ENCODE measurements at places on chromosomes 16 and 17.

- DNase-seq: no peak
Observed at GRCh38 chr17:55723488-55723848, 804 bp upstream of the TMEM100 start.

DNA sequence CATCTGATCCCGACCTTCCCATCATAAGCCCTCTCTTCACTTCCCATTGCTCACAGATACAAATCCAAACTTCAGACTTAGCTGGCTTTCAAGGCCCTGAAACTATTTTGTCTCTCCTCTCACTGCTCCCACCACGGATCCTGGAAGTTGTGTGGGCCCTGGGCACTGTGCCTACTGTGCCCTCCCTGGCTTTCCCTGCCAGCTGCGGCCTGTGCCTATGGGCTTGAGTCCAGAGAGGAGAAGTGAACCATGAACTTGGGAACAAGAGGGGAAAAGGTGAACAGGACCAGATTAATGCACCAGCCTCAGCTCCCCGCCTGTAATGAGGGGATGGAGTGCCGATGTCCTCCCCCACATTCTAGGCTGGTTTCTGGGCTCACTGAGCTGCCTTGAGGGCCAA lies 18.9 kb upstream of the KCNJ12 start:
- DNase-seq: no peak

GRCh38 chr17:1379930-1380313 lies 20.1 kb downstream of the YWHAE start:
- no peak for DNase-seq

- DNase-seq: no peak
Observed at GRCh38 chr17:7951143-7951792, 19.3 kb downstream of the CNTROB start.

DNA sequence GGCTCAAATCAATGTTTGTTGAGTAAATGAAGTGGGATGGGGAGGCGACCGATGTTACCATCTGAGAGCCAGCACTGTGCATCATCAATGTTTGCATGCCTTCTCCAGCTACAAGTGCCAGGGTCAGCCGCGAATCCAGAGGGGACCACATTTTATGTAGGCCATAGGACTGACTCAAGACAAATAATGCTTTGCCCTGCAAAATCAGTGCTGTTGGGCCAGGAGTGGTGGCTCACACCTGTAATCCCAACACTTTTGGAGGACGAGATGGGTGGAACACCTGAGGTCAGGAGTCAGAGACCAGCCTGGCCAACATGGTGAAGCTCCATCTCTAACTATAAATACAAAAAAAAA lies 53.1 kb upstream of the WSB1 start:
- no peak for DNase-seq

- no peak for DNase-seq
Observed at GRCh38 chr17:73203135-73203787, 10.4 kb downstream of the COG1 start.

DNA sequence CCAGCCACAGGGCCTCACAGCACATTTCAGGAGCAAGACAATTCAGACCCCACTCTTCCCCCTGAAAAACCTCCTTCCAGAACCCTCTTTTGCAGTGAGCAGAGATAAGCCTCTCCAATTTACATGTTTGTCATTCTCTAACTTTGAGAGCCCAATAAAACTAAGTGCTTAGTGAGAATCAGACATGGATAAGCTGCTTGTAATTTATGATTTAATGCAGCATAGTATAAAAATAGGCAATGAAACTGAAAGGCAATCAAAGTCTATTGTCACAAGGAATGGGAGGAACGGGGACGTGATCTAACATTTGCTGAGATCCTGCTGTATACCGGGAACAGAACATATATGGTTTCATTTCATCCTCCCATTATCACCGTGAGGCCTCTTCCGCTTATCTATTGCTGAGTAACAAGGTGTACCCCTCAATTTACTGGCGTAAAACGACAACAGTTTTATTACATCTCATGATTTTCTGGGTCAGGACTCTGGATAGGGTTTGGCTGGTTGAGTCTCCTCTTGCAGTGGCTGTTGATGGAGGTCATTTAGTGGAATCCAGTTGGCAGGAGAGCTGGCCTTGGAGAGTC lies 597.4 kb downstream of the MAF start:
- DNase-seq: no peak

DNA sequence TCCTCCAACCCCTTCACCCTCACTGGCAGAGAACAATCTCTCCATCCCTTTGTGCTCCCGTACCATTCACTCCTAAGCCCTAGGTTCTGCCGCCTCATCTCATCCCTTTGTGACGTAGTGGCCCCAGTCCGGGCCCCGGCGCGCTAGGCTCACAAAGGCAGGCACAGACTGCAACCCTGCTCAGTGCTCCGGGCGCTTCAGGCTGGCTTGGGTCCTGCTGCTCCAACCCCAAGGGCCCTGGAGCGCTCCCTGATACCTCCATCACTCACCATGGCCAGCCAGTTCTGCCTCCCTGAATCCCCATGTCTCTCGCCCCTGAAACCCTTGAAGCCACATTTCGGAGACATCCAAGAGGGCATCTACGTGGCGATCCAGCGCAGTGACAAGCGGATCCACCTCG lies at the start of gene KIF2B:
TSS of gene KIF2B (plus strand) at position 164 of the 400 bp plus-strand sequence. CDS start at position 271, 107 bp downstream.
- DNase-seq: no peak

- no peak for DNase-seq
Observed at GRCh38 chr16:2429771-2430663, 770 bp downstream of the CCNF start.

DNA sequence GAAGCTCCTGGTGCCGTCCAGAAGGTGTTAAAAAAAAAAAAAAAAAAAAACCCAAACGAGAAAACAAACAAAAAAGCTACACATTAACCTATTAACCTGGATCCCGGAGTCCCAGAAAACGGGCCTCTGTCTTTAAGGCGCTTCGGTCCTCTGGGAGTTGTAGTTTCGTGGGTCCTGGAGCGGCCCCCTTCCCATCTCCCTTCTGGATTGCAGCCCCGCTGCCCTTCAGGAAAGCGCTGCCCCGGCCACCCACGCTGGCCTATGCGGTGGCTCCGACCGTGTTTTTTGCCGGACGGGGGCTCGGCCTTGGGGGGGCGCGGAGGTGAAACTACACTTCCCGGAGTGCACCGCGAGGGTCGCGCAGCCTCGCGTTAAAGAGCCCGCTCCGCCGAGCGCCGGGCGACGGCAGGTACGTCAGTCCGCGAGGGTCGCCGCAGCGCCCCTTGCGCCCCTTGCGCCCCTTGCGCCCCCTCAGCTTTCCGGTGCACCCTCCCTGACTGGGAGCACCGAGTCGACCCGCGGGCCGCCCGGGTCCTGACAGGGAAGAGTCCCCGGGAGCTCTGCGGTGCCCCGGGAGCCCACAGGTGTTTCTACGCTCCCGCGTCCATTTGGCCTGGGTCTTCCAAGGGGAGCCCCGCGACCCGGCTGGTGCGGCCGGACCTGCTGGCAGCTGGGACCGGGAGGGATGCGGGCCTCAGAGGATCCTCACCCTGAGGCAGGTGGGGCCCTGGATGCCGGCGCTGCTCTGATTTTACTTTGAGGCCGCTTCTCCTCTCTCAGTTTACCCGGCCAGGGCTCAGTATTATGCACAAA lies at the start of gene FCSK:
TSS of gene FCSK (plus strand) at position 374 of the 813 bp plus-strand sequence. CDS start 8,596 bp downstream, outside the sequence.
- DNase-seq: no peak

GRCh38 chr17:78268951-78269905 lies 37.8 kb downstream of the TMEM235 start:
- peak; percentile 82 for DNase-seq

GRCh38 chr17:1322480-1322879 lies 43.0 kb downstream of the TRARG1 start:
- no peak for DNase-seq

- no peak for DNase-seq
Observed at GRCh38 chr17:28327031-28327607, 8.1 kb downstream of the TMEM97 start.

DNA sequence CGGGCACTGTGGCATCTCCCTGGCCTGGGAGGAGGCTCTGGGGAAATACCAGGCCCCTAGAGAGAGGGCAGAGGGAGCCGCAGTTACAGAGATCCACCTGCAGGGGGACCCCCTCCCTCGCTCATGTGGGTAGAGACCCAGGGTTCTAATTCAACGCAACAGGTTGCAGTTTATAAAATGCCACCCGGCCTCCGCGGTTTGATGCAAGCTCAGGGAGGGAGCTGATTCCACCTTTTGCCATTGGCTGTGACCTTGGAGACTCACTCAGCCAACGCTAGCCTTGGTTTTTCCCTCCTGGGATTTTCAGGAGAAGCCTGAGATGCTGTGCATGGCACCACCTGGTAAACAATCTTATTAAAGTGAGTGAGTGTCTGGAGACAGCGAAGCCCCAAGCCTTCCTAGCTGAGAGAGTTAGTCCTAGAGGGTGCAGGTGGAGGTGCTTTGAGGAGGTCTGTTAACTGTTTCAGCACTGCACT lies 12.1 kb downstream of the TTLL6 start:
- no peak for DNase-seq

- no peak for DNase-seq
Observed at GRCh38 chr16:57240851-57241250, 4.2 kb upstream of the ARL2BP start.

- no peak for DNase-seq
Observed at GRCh38 chr16:8924214-8924613, 39.5 kb downstream of the USP7 start.

GRCh38 chr16:55146966-55147365 lies 177.0 kb upstream of the IRX6 start:
- DNase-seq: peak; percentile 89

- no peak for DNase-seq
Observed at GRCh38 chr16:78227855-78228254, 128.4 kb downstream of the WWOX start.

- DNase-seq: no peak
Observed at GRCh38 chr16:81532491-81533174, 88.0 kb downstream of the CMIP start.

DNA sequence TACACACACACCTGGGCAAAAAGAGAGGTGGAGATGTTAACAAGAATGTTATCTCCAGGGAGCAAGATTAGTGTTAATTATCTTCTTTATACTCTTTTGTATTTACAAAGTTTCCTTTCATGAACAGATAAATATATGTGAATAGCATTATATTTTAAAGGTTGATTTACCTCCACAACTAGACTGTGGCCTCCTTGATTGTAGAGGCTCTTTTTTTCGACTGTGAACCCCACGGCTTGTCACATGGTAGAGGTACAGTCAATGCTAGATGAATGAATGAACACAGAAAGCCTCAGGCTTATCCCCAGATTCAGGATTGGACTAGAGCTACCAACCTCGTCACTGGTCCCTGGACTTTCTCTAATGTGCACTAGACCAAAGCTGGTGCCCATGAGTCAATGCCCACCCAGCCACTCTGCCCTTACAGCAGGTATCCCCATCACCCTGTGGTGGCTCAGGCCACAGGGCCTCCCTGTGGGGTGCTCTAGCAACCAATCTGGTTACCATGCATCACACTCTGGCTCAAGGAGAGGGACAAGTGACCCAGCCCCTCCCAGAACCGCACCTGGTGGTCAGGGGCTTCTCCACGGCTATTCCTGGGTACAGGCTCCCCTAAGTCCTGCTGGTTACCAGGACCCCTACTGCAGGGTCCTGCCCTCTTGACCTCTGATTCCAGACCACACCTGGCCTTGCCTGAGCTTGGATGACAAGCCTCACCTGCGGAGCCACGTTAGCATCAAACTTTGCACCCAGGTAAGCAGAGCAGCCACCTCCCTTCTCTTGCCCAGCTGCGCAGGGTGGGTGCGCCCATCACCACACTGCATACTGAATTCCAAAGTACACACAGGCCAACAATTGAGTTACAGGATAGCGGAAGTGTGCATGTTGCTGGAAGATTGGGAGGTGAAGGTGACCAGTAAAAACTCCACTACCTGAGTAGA lies 101.0 kb downstream of the CDYL2 start:
- DNase-seq: no peak

DNA sequence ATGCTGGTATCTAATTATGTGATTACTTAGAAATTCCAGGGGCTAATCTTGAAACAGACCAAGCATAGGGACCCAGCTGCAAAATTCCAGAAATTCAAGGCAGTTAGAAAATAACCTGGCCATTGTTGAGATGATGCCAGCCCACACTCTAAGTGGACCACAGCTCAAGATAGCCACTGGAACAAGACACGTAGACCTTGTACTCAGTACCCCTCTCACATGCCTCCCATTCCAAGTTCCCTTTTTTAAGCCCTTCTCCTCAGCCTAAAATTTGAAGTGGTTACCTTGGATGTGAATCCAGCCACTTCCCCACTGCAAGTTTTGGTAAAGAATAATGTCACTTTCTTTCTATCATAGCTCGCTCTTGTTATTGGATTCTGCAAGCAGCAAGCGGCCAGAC lies 4.1 kb upstream of the ZNF19 start:
- DNase-seq: no peak

DNA sequence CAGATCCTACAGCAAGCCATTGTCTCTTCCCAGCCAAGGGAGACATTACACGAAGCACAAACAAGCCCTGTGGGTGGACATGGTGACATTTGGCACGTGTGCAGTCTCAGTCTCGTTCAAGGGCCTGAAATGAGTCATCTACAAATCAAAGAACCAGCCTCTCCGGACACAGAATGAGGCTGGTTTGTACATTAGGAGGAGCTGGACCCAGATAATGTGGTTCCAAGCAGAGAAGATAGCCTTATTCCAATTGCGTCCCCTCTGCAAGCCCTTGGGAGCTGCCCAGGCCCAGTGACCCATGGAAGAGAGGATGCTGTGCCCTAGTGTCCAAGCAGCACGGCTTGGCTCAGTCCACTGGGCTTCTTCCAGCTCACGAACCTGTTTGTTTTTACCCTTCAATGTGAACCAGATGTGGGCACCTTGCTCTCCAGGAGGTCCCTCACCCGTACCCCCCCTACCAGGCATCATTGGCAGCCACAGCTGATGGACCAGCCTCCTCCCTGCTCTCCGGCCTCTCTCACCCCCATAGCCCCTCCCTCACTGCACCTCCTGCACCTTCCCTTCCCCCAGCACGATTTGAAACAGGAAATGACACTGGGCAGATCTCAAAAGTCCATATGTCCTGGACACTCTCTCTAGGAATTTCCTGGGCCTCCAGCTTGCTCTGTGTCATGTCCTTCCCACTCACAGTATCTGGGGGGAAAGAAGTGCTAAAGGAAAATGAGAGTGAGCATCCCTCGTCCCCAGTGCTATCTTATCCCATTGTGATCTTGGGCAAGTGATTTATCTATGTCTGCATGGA lies 26.2 kb downstream of the KPNA2 start:
- no peak for DNase-seq

- no peak for DNase-seq
Observed at GRCh38 chr16:85029408-85029784, 1.8 kb downstream of the KIAA0513 start.

GRCh38 chr17:63842173-63842539 lies 329 bp downstream of the SMARCD2 start:
- no peak for DNase-seq

DNA sequence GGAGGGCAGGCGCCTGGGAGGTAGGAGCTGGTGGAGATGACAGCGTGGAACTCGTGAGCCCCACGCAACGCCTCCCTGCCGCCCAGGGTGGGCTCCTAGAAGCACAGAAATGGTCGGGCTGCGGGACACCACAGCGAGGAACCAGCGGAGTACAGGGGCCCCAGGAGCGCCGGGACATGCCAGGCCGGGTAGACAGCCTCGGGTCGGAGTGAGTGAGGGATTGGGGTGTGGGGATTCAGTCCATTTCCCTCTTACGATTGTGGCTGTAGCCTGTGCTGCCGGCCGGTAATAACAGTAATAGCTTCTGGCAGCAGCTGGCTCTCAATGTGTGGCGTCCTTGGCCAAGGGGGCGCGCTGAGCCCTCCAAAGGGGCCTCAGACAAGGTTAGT lies 12.2 kb upstream of the CES3 start:
- no peak for DNase-seq

Measured in fibroblast of skin of left biceps (primary cell).